Left renal cortex interstitium (tissue), 4 donors: ENCODE measurements at places on chromosomes 2 and 18.

DNA sequence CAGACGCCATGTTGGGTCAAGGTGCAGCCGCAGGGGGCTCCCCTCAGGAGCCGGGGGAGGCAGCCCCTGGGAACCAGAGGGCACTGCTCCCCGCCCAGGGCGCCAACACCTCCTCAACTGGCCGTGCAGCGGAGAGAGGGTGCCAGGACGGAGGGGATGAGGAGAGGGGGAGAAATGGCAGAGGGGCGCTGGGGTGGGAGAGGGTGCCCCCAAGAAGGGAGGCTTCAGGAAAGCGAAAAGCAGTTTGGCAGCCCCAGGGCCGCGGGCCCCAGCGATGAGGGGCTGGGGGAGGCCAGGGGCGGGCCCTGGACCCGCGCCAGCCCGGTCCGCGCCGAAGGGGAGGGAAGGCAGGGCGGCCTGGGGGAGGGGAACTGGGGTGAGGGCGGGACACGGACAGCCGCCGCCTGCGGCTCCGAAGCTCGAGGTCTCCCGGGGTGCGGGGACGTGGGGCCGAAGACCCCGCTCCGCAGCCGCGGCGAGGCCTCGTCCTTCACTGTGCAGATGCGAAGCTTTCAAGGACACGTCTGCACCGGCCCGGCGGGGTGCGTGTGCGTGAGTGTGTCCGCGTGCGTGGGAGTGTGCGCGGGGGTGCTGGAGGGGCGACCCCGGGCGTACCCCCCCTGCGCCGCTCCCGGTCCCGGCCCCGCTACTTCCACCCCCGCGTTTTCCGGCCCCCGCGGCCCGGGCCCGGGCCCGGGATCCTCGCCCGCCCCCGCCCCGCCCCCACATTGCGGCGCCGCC lies 1.4 kb downstream of the DNMT3A start:
- DNase-seq, result no peak

- DNase-seq, result no peak
Observed at GRCh38 chr18:9081940-9082339, 20.6 kb upstream of the NDUFV2 start.

- DNase-seq, result no peak
Observed at GRCh38 chr2:30475542-30475941, 28.5 kb downstream of the LCLAT1 start.

DNA sequence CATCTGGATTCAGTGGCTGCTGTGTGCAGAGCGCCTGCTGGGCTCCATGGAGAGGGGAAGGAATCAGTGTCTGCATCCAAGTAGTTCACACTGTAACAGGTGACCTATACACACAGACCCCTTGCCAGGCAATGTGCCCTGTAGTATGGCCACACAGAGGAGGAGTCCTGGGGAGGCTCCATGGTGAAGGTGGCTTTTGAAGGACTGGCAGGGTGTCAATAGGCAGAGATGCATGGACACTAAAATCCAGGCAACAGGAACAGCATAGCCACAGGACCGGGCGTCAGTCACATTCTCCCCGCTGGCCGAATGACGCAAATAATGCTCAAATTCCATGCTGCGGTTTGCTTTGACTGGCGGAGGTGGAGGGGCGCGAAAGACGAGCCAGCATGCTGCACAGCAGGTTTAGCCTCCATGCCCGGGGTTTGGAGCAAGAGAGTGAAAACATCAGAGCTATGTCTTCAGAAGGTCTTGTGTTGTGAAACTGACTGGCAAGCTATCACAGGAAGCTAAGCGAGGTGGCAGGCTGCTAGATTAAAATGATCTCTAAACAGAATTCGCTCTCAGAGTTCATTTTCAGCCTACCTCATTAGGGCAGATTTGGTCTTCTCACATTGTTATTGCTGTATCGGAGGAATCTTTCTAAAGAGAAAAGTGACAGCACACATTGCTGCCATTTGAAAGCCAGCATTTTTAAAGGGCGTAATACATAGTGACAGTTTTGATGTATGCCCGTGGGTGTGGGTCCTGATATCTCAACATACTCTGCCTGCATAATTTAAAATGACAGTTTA lies 1.2 kb upstream of the CHMP1B start:
- DNase-seq, result peak; percentile 45

- no peak for DNase-seq
Observed at GRCh38 chr2:22055784-22056620, 932.2 kb downstream of the TDRD15 start.

- DNase-seq, result no peak
Observed at GRCh38 chr18:73621091-73621490, 526.5 kb downstream of the FBXO15 start.

DNA sequence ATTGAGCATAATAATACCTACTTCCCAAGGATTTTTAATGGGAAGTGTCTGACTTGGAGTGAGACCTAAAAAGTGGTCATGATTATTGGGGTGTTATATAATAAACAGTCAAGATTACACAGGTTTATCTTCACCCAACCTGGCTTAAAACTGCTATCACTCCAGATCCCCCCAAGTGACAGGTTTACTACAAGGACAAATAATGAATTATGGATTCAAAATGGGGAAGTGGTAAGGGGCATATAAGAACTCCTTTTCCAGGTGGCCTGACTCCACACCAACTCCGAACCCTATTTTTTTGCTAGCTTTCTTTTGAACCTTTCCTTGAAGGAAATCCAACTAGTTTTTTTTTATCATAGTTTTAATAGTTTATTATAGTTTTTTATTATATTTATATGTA lies 663.0 kb upstream of the FANCL start:
- no peak for DNase-seq

GRCh38 chr2:127929449-127929848 lies 43.7 kb upstream of the AMMECR1L start:
- no peak for DNase-seq
